Thymus (tissue), 14 donors: ENCODE measurements at places on chromosomes 7 and 10. TPM values are rescaled to one million over a fixed set of nuclear protein-coding genes. Genes with fewer than 3 reads are reported as not detected.

The HEPACAM2 gene
- 0.24 TPM for total RNA-seq

The GPR158 gene
- under 0.01 TPM for total RNA-seq

The TFEC gene
- 9.1 TPM for total RNA-seq

- DNase-seq = no peak
Measured at GRCh38 chr10:58086144-58086762, 181.4 kb downstream of the IPMK start.

- no peak for DNase-seq
Measured at GRCh38 chr10:34292194-34292565, 522.9 kb downstream of the PARD3 start.

GRCh38 chr10:49081547-49082275 is 33.6 kb downstream of the VSTM4 start:
- no peak for DNase-seq

GRCh38 chr10:31947144-31947926 is 18.7 kb upstream of the ARHGAP12 start:
- DNase-seq = no peak

DNA sequence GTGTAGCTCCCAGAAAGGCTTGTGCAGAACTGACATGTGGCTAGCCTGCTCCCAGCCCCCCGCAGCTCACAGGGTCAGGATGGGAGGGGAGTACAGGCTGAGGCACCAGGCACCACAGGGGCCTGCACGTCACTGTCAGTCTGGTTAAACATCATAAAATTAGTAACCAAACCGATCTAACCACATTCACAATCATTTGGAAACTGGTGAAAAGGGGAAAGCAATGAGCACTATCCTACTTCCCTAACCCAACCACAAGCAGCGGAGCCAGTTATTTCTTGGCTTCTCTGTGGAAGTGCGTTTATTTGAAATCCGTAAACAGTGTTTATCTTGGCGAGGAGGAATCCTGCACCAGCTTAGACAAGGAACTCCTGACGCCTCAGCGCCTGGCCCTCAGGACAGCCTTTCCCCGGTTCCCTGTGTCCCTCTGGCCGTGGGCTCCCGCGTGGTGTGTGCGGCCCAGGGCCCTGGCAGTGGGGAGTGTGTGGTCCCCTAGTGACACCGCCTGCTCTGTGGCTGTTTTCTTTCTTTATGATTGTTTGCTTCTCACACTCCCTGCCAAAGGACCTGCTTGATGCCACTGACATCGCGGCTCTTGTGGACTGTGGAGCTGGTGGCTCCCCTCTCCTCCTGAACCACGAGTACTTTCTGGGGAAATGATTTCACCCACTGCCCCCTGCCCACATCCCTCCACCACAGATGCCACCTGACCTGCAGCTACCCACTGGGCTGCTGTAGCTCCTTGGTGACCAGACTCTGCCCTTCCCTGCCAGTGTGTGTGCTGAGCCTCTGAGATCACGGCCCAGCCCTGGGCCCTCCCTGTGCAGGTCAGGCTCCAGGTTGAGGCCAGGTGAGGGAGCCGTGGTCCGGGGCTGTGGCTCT is 38.0 kb downstream of the INPP5A start:
- DNase-seq = no peak

GRCh38 chr10:131264110-131264788 is 47.3 kb downstream of the TCERG1L start:
- DNase-seq = no peak

DNA sequence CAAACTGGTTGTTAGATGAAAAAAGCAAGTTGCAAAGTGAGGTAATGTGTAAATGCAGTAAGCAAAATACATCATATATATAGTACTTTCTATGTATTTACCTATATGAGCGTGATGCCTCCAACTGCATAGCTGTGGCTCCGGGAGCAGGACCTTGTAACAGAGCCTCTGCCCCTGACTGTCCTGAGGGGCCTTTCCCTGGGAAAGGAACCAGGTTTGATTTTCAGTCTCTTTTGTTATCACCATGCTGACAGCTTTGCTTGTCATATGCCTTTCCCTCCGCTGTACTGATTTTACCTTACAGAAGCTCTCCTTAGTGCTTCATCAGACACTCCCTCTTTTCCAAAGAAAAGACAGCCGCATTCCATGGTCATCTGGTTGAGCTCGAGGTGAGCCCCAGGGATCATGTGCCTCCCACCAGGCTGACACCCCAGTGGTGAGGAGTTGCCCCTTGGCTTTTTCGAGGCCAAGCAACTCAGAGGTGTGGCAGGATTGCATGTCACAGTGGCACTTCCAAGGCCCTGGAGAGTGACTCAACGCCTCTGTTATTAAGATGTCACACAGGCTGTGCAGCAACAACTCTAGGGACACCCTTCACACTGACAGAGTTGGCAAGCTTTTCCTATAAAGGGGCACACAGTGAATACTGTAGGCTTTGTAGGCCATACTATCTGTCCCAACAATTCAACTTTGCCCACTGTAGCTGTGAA is 78.9 kb downstream of the ALOX5 start:
- no peak for DNase-seq

GRCh38 chr10:35377050-35377728 is 40.9 kb downstream of the CCNY start:
- DNase-seq = no peak

GRCh38 chr7:73850781-73851207 is 8.5 kb upstream of the METTL27 start:
- DNase-seq = no peak

- DNase-seq = no peak
Measured at GRCh38 chr7:148982654-148983199, 45.6 kb downstream of the PDIA4 start.

DNA sequence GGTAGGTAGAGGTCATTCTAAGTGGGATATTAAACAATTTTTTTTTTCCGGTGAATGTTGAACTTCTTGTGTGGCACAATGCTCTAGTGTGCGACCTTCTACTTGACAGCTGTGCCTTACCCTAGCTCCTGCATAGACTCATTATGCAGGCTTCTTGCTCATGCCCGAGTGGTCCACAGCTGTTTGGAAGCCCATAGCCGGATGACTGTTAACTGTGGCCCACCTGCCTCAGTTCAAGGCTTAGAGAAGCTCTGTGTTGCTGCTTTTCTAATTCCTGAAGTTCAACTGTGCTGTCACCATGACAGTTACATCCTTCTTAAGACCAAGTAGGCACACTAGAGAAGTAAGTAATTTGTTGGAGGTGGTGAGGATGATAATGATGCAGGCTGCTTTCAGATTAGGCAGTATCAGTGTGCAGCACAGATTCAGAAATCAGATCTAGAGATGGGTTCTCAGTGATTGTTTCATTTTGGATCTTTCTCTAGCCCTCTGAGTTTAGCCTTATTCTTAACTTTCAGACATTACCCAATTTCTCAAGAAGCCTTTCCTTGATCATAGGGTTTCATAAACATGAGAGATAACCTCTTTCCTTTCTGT is 278.4 kb downstream of the PHF14 start:
- DNase-seq = no peak

- peak; percentile 9 for DNase-seq
Measured at GRCh38 chr10:90592638-90593302, 265.1 kb downstream of the HTR7 start.

DNA sequence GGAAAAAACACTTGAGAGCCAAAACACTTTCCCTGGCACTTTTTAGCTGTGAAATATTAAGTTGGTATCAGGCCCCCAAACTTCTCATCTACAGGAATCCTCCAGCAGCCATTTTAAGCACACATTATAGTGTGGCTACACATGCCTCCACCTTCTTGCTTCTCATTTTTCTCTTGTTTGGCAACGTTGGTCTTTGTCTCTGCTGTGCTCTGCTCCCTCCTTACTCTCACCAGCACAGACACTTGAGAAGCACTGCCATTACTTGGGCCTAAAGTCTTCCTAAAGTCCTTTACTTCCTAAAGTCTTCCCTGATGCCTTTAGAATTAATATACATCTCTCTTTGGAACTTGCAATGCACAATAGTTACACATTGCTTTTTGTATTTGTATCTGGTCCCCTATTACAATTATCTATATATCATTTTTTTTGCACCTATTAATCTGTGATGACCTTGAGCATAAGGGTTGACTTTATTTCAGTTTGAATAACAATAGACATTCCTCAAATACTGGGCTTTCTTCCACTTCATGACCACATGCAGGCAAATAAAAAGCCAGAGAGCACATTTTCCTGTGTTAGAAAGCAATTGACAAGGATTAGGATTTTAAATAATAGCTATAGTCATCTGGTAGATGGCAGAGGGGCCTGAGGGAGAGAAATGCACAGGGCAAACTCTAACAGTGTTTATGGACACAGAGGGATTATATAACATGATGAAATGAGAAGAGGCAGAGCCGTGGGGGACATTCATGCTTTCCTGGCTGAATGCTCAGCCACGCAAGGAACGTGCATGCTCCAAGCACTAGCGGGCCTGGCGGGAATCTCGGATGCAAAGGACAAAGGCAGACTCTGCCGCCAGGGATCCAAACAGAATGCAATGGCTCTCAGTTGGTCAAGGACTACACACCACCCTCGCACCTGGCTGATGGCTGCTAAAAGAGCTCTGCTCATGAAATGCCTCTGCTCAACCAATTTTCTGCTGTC is 99.3 kb downstream of the CDC14C start:
- DNase-seq = no peak

- DNase-seq = no peak
Measured at GRCh38 chr10:91076991-91077548, 143.4 kb upstream of the PCGF5 start.

DNA sequence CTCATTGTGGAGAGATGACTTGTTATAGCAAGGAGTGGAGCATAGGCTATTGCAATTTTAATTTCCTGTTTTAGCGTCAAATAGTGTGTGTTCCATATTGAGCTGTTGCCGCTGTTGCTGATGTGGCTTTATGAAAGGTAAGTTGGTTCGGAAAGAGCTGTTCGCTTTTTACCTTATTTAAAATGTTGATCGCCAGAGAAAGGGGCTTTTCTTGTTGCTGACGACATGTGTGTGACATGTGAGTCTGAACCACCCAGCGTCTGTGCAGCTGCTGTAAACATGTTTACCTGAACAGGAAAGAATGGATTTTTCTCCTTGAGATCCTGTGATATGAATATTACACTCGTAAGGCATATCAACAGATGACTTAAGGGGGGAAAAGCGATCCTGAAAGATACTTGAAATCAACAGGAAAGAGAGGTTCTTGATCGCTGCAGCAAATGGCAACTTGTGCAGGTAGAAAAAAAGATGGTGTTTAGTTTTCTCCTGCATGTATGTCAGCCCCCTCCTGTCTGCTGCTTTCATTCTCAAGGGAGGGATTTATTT is 2.5 kb downstream of the ZEB1 start:
- DNase-seq = peak; percentile 23

DNA sequence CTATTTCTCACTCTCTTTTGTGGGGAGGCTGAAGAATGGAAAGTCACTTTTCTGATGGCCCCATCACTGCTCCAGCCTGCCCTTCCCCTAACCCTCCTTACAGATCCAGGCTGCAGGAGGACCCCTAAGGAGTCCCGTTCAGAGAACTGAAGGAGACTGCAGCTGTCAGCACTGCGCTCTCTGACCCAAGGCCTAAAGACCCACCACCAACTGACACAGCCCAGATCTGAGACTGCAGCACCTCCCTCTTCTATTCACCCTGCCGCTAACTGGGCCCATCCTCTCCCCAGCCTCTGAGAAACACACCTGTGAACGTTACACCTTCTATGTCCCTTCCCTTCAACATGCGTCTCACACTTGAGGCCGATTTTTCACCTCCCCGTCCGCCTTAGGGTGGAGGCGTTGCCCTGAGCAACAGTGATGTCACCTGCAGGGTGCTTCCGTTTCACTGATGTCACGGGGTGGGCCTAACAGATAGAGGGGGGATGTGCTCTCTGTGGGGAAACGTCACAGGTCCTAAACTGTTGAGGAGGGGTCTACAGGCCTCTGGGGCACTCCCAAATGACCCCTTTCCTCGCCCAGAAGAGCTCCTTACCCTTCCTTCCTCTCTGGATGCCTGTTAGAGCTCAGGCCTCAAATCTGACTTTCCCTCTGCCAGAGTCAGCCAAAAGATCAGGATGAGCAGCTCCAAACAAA is 5.1 kb downstream of the ITPRIP start:
- no peak for DNase-seq

DNA sequence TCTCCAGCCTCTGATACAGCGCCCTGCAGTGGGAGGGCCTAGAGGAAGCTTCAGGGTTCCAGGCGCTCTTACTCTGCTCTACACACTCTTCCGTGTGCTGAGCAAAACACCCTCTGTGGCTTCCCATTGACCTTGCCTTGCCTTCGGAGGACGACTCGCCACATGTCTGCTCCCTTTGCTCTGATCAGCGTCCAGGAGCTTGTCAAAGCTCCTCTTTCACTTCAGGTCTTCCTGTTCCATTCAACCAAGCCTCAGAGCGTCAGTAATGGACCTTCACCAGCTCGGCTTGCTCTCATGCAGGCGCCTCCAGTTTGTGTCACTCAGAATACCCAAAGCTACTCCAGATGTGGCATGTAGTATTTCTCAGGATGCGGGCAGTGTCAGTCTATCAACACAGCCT is 173.9 kb downstream of the ARID5B start:
- no peak for DNase-seq

- DNase-seq = no peak
Measured at GRCh38 chr10:110032801-110033700, 25.3 kb downstream of the ADD3 start.

- DNase-seq = no peak
Measured at GRCh38 chr7:108158776-108159175, 28.6 kb upstream of the LAMB4 start.

DNA sequence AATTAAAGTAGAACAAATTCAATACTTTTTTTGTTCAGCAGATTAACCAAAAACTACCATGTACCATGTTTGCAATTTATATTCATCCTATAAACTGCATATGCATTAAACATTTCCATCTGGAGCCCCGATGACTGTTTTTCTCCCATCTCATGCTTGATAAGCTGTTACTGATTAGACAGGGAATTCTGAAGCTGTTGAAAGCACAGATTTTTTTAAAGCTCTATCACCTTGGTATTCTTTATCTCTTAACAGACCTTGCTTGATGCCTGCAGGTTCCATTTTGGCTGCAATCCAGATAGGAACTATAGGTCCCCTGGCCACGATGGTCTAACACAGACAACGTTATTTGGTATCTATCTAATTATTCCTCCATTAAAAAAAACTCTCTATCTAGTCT is 961.7 kb downstream of the CNTNAP2 start:
- DNase-seq = no peak

DNA sequence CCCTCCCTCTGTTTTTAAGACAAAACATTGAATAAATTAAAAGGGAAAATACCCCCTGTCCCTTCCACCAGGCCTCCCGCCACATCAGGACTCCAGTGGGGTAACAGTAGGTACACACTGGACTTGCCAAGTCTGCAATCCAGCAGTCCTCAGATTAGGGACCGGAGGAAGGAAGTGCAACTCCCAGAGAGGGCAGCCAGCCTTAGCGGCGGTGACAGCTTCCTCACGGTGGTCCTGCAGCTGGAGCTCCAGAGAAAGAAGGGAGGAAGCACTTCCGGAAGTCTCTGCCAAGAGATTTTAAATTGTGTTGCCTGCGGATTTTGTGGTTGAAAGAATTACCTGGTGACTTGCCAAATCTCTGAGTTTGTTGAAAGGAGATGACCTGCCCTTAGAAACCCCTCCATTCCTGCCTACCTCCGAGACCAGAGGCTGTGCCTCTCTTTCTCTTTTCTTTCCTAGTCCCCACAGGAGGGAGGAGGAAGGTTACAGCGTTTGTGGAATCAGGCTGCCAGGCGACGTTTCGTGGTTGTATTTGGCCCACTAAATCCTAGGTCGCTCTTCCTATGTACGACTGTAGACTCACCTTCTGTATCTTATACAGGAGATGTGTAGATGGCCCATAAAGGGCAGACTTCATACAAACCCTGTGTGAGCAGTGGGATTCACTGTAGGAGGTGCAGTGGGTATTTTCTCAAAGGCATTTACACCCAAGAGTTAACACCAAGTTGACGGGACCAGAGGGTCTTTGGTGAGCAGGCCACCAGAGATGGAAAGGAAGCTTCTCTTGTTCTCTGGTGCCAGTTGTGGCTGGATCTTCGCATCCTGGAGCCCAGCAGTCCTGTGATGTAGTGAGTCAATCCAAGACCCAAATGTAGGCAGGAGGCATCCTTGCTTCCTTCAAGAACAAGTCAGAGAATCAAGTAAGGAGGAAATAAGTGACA is 77.9 kb downstream of the INSIG1 start:
- no peak for DNase-seq
